D341Med (cell line): ENCODE measurements at places on chromosomes 2 and 18.

- no peak for DNase-seq
Measured at GRCh38 chr2:160209516-160209856, 9.4 kb upstream of the ITGB6 start.

GRCh38 chr2:42960842-42961180 is 168.4 kb upstream of the HAAO start:
- DNase-seq = no peak

DNA sequence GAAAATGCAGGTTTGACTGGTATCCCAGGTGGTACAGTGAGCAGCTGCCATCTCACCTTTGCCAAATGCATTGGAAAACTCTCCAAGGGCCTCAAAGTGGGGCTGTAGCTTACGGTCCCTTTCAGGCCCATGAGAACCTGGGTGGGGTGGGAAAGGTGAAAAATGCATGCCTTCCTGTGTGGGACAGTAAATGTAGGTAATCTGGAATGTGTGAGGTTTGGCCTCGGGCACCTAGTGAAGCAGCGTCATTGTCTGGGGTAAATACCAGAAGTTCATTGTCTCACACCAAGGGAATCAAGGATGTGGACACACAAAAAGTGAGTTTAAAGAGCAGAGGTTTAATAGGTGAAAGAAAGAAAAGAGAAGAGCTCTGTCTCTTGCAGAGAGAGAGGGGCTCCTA is 36.6 kb downstream of the TIMM21 start:
- no peak for DNase-seq

DNA sequence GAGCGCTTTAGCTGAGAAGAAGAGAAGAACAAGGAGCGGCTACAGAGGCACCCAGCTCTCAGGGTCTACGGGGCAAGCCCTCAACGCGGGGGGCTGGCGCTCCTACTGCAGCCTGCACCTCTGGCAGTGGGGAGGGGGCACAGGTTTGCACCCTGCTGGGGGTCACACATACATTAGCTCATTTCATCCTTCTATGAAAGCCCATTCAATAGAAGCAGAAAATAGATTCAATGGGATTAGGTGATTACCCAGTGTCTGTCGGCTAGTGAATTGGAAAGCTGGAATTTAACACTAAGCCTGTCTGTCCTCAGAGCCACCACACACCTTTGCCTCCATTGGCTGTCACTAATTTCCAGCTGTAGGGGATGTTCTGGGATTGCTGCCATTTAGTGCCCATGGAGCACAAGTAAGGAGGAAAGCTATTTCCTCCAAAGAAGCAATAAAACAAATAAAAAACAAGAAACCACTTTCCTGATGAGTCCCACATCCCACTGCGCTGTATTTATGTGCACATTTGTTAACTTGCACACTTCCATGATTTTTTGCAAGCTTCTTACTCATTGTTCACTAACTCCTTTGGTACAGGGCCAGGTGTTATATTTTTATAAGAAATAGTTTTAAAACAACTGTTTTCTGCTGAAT is 319.6 kb upstream of the REV1 start:
- DNase-seq = no peak

DNA sequence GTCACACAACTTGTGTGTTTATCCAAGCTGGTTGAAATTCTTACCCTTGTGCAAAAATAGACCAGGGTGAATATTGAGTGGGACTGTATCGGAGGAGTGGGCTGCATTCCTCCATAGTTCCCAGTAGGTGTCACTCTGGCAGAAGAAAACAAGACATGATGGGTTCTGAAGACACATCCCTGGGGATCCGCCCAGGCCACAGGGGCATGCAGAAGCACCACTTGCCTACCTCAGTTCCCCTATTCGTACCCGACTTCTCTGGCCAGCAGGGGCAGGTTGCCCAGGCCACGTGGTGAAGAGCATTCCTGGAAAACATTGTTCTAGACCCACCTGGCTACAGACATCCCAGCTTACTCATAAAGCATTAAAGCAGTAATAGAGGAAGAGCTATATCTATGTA is 168.2 kb downstream of the FAM210A start:
- DNase-seq = peak; percentile 84

- no peak for DNase-seq
Measured at GRCh38 chr2:180657054-180657453, 323.4 kb upstream of the UBE2E3 start.

DNA sequence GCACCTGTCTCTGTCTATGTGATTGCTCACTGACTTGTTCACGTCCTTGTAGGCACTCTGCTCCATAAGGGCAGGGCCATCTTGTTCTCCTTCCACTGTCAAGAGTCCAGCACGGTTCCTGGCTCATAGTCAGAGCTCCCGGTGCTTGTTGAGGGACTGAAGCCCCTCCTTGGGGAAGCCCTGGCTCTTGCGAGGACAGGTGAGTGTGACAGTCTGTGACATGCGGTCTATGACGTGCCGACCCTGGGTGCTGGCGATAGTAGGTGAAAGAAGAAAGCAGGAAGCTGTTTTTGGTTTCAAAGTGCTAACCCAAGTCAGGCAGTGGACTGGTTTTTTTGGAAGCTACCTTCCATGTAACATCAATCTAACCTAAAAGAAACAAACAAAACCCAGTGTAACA is 18.8 kb downstream of the TSHZ1 start:
- no peak for DNase-seq

- DNase-seq = peak; percentile 59
Measured at GRCh38 chr2:206693399-206694137, 24.6 kb downstream of the DYTN start.

DNA sequence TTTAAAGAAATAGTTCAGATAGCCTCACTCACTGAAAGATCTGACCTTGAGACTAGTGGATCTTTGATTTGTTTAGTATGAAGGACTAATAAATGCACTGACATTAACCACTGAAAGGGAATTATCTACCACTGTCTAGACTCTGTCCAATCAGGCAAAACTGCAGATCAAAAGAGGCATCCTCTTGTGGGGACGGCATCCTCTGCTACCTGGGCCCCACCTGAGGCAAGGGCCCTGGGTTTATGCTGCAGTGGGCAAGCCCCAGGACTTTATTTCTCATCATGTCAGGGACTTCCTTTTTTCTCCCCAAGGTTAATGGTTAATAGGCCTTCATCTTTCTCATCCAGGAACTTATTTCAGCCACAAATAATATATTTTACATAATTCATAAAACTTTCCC is 32.2 kb downstream of the STAT1 start:
- no peak for DNase-seq

DNA sequence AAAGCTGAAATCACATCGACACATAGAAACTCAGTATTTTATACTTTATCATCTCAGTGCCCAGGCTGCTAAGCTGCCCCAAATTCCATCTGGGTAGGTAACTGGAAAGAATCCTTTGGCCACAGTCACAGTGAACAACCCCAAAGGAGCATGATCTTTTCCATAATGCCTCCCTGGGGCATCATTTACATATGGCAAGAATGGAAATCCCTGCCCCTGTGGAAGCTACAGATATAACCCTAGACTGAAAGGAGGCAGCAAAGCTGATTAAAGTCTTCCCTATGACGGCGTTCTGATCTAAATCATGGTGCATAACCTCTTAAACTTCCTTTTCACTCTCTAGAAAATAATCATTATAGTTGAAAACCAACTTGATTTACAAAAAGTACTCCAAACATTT is 41.5 kb downstream of the MAP3K19 start:
- DNase-seq = peak; percentile 52

DNA sequence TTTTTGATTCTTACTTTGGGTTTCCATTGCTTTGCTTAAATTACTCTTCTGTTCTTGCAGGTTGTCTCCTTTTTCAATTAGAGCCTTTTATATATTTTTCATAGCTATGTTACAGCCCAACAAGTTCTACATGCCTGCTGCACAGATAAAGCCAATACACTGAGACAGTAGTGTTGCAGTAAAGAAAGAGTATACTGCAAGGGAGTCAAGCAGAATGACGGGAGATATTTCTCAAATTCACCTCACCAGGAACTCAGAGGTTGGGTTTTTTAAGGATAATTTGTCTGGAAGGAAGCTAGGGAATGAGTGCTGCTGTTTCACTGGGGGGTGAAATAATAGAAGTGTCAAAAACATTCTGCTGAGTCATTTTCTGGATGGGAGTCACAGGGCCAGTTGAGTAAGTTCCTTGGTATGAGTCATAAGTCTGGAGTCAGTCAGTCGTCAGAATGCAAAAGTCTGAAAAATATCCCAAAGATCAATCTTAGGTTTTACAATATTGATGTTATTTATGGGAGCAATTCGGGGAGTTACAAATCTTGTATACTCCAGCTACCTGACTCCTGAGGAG is 193.0 kb upstream of the RGPD4 start:
- no peak for DNase-seq

DNA sequence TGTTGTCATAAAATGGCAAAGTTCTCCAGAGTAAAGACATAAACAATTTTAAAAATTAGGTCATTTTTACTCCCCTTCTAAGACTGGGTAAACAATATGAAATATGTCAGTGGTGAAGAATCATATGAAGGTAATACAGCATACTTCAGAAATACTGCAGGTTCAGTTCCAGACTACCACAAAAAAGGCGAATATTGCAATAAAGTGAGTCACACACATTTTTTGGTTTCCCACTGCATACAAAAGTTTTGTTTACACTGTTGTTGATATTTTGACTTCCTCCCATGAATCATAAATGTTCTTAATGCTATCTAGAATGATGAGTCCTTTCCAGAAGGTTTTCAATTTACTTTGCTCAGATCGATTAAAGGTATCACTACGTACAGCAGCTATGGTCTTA is 73.5 kb downstream of the SMC6 start:
- DNase-seq = no peak

GRCh38 chr18:7592305-7593071 is 25.4 kb downstream of the PTPRM start:
- no peak for DNase-seq

DNA sequence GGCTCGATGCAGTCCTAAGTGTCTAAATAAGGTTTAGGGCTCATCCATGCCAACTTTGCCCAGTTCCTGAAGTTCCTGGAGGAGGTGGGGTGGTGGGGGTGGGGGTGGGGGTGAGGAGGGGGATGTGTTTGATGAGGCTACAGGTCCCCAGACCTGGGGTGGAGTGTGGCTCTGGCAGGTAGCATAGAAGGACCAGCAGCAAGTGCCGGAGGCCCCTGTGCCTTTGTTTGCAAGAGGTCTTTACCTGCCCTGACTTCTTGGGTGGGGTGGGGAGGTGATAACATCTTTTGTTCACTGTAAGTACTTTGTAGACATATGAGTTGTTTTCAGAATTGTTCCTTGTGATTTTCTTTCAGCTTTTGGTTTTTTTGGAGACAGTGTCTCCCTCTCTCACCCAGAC is 10.0 kb downstream of the SH3BP4 start:
- no peak for DNase-seq

- DNase-seq = no peak
Measured at GRCh38 chr2:209681201-209681735, 90.4 kb upstream of the UNC80 start.

DNA sequence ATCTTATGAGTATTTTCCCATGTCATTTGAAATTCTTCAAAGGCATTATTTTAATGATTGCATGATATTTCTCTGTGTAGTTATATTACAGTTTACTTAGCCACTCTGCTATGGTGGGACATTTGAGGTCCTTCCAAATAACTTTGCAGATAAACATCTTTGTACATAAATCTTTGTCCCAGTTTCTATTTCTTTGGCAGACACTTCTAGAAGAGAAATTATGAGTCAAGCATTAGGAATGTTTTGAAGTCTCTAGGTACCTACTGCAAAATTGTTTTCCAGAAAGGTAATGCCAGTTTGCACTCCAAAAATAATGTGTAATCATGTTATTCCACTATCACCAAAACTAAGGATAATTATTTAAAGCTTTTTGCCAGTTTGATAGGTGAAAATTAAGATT is 149.7 kb downstream of the EN1 start:
- no peak for DNase-seq

DNA sequence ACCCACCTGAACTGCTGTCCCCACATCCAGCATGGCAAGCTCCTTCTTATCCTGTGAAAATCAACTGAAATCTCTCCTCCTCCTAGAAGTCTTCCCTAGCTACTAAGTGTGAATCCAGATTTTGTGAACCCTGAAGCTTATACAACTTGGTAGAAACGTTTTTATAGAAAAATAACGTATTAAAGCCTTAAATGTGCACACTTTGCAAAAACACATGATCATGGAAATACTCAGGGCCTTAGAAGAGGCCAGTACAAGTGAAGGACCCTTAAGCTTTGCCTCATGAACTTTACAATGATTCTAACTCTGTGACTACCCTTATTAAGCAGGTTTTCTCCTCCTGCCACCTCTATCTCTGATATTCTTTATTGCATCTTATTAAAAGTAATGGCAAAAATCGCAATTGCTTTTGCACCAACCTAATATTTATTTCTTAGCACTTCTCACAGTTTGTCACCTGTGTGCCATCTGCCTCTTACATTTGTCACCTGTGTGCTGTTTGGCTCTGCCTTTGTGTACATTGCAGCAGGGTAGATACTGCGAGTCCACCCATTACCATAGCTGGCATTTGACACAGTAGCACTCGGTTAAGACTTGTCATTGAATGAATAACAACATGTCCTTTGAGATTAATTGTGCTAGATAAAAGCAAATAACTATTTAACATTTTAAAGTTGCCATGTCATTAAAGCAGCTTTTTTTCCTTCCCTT is 42.2 kb downstream of the FRZB start:
- DNase-seq = no peak

DNA sequence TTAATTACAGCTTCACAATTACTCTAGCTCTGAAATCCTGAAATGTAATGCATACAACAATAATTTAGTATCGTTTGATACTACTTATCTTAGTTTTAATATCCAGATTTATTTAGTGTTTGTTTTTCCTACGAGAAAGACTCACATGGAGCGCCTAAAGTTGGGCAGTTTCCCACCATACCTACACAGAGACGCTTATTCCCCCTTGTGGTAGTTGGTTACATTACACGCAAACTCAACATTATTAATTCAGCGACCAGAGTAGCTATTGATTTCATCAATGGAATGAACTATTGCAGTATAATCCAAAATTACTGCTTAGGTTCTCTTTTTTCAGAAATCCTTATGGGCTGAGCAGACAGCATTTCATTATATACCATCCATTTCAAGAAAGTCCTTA is 164.0 kb upstream of the REG3G start:
- peak; percentile 51 for DNase-seq

- no peak for DNase-seq
Measured at GRCh38 chr2:77633601-77634000, 111.4 kb upstream of the LRRTM4 start.

GRCh38 chr2:83787189-83787588 is 671.9 kb downstream of the SUCLG1 start:
- no peak for DNase-seq

DNA sequence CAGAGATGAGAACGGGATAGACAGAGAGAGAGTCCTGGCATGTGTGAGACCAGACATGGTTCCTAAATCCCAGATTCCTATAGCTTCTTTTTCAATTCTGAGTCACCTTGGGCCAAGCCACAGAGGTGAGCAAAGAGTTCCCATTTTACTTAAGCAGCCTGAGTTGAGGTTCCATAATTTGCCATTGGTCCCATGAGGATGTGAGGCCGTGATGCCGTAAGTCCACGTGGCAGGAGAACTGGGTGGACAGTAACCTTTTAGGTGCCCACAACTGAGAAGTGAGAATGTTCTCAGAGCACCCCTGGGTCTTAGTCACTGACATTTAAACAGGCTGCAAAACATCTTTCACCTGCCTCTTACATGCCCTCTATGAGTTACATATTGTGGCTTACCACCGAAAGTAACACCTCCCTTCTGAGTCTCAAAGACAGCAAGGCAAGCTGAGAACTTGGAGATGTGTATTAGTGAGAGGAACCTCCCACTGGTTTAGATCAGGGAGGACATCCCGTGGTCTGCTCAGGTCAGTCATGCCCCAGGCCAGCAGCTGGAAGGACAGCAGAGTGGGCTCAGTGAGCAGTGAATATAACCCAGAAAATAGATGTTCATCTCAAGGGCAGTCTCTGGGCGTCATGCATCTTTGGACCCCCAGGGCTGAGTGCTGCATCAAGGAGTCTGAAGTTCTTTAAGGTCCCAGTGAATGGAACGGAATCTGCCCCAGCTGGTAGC is 127.9 kb upstream of the LGALSL start:
- DNase-seq = no peak
